Lung (tissue), 17 donors: ENCODE measurements at places on chromosomes 16 and 17. TPM values are rescaled to one million over a fixed set of nuclear protein-coding genes. Genes with fewer than 3 reads are reported as not detected.

DNA sequence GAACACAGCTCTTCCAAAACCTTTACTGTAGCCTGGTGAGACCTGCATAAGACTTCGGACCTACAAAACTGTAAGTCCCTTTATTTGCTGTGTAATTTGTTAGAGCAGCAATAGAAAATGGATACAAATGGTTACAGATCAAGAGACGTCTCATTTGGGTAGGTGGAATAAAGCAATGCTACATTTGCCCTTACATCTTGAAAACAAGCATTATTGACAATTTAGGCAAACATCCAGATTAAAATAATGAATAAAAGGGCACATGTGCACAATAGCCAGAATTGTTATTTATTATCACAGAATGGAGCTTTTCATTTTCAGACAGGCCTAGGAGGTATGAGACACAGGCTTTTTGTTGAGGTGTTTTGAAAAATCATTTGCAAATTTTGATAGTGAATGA, 222.2 kb upstream of the CPHXL start:
- H3K27ac ChIP-seq, result no peak overlapping the region
- H3K4me1 ChIP-seq, result no peaks in the 10 kb centered on the region
- H3K36me3 ChIP-seq, result no peaks in the 10 kb centered on the region
- H3K4me3 ChIP-seq, result no peak overlapping the region
- H3K27me3 ChIP-seq, result no peaks in the 10 kb centered on the region
- no peak for DNase-seq

- peak; percentile 52 for DNase-seq
- no peak overlapping the region for H3K27ac ChIP-seq
- H3K36me3 ChIP-seq, result no peaks in the 10 kb centered on the region
Observed at GRCh38 chr17:48478224-48479013, 48.4 kb upstream of the SKAP1 start.

DNA sequence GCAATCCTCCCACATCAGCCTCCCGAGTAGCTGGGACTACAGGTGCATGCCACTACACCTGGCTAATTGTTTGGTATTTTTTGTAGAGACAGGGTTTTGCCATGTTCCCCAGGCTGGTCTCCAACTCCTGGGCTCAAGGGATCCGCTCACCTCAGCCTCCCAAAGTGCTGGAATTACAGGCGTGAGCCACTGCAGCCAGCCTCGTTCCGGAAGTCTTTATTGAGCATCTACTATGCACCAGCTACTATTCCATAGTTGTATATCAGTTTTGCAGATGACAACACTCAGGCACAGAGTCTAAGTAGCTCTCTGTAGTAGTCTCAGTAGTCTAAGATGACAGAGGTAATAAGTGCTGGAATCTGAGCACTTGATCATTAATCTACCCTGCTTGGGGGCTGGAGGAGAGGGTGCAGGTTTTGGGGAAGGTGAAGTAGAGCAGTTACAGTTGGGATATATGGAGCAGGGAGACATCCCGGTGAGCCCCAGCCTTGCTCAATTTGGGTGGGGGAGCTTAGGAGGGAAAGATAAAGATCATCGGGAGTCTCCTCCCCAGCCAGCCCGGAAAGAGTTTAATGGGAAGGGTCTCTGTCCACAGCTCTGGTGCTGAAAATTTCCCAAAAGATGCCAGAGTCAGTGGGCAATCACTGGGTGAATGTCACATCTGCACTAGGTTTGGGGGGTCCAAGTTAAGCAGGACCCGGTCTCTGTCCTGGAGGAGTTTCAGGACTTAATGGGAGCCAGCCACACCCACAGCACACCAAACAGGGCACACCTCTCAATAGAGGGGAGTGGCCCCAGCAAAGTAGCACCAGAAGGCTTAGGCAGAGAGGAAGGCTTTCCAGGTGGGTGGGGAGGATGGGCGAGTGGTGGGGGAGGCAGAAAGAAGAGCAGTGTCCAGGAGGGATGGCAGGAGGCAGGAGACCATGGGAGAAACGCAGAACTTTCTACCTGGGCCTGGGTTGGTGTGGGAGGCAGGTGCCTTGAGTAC, 1.7 kb downstream of the OTOP3 start:
- no peaks in the 10 kb centered on the region for H3K4me1 ChIP-seq
- no peaks in the 10 kb centered on the region for H3K36me3 ChIP-seq

DNA sequence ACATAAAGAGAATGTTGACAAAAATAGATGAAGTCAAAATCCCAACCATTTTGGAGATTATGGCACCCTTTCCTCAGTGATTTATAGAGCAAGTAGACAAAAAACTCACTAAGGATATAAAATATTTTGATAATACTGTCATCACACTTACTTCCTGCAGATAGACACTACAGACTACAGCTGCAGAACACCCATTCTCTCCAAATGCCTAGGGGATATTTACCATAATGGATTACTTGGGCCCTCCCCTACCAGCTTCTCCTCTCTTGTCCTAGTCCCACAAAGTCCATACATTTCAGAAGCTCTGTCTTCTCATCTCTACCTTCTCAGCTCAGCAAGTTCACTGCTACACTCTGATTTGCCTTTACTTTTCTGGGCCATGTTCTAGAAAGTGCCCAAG, 37.2 kb upstream of the CCNF start:
- no peak overlapping the region for H3K4me3 ChIP-seq
- DNase-seq, result no peak
- no peaks in the 10 kb centered on the region for H3K4me1 ChIP-seq
- no peak overlapping the region for H3K27ac ChIP-seq

GRCh38 chr17:65514541-65514940, 46.9 kb downstream of the AXIN2 start:
- no peak overlapping the region for H3K4me3 ChIP-seq
- H3K27ac ChIP-seq, result no peak overlapping the region
- H3K36me3 ChIP-seq, result no peaks in the 10 kb centered on the region
- no peaks in the 10 kb centered on the region for H3K27me3 ChIP-seq
- peaks cover 11% of the 10 kb centered on the region for H3K4me1 ChIP-seq
- no peak for DNase-seq

GRCh38 chr16:63856537-63856936, 1265.3 kb downstream of the CDH11 start:
- no peaks in the 10 kb centered on the region for H3K36me3 ChIP-seq
- H3K27ac ChIP-seq, result no peak overlapping the region
- DNase-seq, result no peak
- H3K4me1 ChIP-seq, result no peaks in the 10 kb centered on the region

GRCh38 chr16:52863000-52863399, 189.7 kb downstream of the CHD9NB start:
- H3K4me1 ChIP-seq, result no peaks in the 10 kb centered on the region
- H3K27ac ChIP-seq, result no peak overlapping the region
- no peaks in the 10 kb centered on the region for H3K27me3 ChIP-seq
- no peaks in the 10 kb centered on the region for H3K36me3 ChIP-seq

GRCh38 chr16:58485184-58485887, 14.6 kb upstream of the NDRG4 start:
- peaks cover 5% of the 10 kb centered on the region for H3K4me1 ChIP-seq
- no peak for DNase-seq
- no peaks in the 10 kb centered on the region for H3K36me3 ChIP-seq
- peak overlapping the region; percentile 62 for H3K27ac ChIP-seq
- no peak overlapping the region for H3K4me3 ChIP-seq

Gene SLC6A2
- not detected for total RNA-seq

Gene CYB5B
- 69.8 TPM for total RNA-seq

Gene SULT1A4
- total RNA-seq, result 10.2 TPM

Gene BCL6B
- 15.6 TPM for total RNA-seq
